ENCODE measurements at places on chromosomes 5 and 9.
A peak's percentile ranks its signal among the peaks of the same experiment; 100 is the strongest.

GRCh38 chr9:130482463-130482862 is 37.7 kb downstream of the ASS1 start:
- no peak for DNase-seq

DNA sequence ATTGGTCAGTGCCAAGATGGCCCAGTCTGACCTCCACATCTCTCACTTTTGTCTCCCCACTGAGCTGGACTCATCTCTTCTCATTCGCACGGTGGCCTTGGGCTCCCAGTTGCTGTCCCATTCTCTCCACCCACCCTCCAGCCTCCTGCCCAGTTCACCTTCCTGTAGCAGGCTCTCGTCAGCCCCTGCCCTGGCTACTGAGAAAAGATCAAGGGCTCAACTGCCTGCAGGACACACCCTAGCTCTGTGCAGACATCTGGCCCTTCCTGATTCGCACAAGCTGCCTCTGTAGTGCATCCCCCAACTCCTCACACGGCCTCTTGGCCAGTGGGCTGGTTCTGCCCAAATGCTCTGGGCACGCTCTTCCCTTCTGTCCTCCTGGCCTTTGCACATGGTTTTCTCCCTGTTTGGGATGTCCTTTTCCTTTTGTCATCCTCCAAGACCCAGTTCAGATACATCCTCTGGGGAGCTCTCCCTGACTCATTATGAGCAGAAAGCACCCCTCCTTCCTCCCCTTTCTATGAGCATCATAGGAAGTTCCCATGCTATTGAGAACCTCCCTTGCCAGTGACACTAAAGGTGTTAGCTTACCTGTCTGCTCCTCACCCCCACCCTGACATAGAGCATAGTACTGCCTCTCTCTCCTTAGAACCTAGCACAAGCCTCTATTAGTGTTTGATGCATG is 78.5 kb upstream of the TGFBR1 start:
- DNase-seq = no peak

GRCh38 chr5:117539692-117540091 is 965.1 kb upstream of the SEMA6A start:
- no peak for DNase-seq

GRCh38 chr5:1445313-1445688 is at the start of gene SLC6A3:
Gene SLC6A3 (minus strand): TSS chr5:1445440. CDS start chr5:1443197, 2,243 bp downstream.
- no peak for DNase-seq

- no peak for DNase-seq
These were observed 34.9 kb upstream of the STOM start for GRCh38 chr9:121404906-121405305.

DNA sequence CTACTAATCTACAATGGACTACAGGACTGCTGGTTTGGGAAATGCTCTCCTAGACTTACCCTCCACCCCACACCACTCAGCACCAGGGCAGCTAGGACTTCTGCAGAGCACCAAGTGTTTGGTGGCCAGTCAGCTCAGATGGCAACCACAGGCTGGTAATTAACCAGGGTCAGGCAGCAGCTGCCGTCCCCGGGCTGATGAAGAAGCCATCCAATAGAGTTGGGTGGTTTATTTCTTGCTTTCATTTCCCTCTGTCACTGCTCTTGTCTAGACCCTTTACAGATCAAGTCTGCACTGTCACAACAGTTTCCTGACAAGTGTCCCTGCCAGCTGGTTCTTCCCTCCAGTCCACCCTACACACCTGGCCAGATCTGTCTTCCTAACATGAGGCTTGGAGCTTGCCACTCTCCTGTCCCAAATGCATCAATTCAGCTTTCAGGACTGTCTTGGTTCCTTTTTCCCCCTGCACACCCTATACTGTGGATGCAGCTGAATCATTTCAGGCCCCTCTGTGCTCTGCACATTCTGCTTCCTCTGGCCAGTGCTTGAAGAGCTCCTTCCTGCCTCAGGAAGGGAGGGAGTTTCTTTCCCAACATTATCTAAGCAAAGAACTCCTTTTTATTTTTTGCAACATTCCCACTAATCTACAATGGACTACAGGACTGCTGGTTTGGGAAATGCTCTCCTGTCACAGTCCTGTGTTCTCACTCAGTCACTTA is 30.2 kb upstream of the HSPA9 start:
- DNase-seq = no peak

- no peak for DNase-seq
These were observed 492.5 kb upstream of the SGCD start for GRCh38 chr5:155834271-155834975.

DNA sequence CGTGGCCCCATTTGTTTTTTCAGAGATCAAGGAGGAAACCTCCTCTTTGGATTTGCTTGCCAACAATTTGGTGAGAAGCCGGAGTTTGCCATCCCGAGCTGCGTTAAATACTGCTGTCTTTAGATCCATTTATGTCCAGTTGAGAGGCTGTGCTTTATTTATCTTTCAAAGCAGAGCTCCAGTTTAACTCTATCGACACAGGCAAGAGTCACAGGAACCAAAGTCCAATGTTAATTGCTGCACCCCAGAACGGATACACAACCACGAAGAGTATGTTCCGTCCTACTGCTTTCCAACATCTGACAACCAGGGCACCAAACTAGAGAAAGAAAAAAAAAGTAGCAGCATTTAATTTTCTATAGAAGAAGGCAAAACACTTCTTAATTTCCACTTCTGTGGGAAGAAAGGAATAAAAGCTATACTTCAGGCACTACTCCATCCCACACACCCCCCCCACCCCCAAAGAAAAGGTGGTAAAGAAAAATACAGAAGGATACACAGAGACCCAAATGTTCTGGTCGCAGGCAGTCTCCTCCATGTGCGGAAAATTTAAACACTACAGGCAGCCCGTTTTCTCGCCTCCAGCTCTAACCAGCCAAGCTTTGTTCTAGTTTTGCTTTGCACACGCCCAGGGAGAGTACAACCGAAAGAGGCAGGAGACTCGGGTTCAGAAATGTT is 1.1 kb downstream of the FEM1C start:
- peak; percentile 19 for DNase-seq

- no peak for DNase-seq
These were observed 159.9 kb upstream of the FBXL17 start for GRCh38 chr5:108541836-108542235.

DNA sequence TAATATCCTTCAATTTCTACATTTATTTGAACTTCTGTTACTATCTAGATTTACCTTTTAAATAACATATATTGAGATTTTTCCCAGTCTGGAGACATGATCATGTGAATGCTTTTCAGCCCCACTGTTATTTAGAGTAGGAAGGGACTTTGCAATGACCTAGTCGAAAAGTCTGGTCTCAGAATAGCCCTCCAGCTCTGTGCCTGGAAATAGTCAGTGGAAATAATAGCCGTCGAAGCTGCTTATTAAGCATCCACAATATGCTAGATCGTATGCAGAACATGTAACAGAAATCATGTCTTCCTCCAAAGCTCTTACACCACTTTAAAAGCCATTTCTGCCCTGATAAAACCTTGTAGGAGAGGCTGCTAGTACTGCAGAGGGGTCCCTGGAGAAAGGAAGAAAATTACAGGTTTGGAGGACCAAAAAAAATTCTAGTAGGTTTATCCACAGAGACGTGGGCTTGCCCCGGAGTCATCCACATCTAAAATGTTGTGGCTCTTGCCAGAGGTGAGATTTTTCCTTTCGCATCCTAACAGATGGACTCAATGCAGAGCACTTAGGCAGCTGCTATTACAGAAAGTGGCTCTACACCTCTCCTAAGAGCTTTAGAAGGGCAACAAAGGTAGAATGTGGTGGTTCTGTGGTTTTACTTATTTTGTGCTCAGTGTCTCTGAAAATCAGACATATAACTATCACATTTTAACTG is 2.5 kb upstream of the FGF1 start:
- DNase-seq = no peak

DNA sequence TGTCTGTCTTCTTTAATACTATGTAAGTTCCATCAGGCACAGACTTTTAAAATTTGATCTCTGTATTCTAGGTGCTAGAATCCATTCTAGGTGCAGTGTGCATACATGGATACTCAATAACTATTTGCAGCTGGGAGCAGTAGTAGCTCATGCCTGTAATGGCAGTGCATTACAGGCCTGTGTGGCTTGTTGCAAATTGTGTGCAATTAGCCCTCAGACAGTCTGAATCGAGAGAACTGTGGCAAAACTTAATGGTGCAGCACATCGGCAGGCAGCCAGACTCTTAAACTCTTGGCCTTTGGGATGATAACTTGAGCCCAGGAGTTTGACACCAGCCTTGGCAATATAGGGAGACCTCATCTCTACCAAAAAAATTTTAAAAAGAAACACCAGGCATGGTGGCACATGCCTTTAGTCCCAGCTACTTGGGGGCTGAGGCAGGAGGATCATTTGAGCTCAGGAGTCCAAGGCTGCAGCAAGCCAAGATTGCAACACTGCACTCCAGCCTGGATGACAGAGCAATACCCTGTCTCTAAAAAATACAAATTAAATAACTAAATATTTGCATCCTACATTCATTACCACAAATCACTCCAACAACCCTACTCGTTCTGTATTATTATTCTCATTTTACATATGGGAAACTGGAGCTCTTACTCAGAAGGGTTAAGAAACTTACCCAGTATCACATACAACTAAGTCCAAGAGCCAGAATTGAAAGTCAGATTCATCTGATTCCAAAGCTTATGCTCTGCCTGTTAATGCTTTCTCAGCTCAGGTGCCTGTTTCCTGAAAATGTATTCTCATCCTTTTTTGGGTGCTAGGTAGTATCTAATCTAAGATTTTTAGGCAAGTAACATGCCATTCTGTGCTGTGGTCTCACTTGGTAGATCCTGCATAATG is 30.1 kb downstream of the PRKACG start:
- DNase-seq = no peak

DNA sequence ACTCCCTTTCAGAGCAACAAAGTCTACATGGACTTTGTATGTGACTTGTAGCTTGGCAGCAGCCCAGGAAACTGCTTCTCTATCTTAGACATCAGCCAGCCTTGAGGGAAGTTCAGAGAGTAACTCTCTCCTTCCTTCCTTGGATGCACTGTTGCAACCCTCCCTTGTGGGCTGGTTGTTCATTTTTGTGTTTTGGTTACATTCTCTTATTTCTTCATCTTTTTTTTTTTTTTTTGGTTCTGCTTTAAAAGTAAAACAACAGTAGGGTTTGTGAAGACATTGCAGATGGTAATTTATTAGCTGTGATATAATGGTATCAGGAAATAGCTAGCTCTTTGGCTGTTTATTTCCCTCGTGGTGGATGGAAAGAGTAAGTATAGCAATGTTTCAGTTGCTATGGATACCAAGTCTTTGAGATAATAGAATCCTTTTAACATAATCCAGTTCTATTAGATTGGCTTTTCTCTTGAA is 97.9 kb upstream of the MAMDC2 start:
- no peak for DNase-seq

- peak; percentile 9 for DNase-seq
These were observed 2.3 kb downstream of the P4HA2 start for GRCh38 chr5:132225165-132226032.

DNA sequence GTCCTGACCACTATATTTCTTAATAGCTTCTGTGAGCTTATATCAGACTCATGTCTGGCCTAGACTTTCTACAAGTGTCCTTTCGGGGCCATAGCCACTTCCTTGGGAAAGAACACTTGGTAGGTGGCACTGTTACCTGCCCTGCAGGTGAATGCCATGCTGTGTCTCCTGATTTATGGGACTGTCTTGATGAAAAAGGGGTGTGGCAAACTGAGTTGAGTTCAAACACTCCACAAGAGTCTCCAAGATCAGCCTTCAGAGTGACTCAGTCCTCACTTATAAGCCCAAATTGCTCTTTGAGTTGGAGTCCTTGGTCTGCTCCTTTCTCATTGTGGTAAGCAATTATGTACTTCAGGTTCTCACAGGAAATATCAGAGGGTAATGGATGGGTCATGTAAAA is 9.9 kb upstream of the ANKHD1 start:
- DNase-seq = no peak

DNA sequence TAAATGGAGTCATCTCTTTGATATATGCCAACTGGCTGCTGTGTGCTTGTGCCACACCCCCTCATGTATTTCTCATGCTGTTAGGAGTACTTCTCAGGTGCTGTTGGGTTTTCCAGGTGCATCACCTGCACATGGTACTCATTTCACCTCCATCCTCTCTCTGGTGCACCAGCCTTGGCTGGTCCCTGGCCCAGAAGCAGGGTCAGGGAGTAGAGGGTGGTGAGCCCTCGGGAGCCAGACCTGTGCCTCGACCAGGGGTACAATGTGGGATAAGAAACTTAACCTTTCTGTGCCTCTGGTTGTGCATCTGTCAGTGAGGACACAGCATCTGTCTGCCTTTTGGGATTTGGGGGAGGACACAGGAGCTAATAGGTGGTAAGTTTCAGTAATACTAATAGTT is 38.5 kb downstream of the SECISBP2 start:
- DNase-seq = no peak

DNA sequence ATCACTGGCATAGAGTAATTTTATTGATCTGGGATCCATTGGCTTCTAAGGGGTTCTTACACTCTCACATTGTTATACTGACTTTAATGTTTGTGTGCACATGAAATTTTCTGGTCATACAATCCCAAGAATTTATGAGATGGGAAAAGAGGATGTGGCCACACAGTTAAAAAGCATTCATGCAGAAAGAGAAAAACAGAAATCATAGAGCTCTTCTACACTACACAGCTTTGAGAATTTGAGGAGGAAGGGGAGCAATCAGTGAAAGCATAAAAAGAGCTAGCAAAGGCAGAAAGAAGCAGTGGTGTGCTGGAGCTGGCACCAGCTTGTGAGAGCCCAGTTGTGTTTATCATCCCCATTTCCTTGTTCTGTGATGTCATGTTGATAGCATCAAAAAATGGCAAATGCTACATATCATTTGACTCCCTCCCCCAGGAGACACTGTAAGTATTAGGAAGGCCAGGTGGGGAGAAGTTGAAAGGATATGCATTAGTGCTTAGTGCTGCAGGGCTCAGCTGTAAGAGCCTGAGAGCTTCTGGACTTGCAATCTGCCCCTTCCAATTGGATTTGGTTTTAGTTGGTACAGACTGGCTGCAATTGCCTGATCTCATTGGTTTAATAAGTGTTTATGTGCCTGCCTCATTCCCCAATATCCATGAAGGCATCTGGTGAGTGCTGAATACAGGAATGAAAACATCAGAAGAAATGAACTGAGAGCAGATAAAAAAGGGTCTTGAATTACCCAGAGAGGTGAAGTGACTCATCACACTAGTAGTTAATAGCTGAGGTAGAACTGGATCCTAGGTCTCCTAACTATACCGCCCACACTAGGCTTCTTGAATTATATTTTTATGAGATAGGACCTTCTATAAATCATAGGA is 30.9 kb downstream of the RHOBTB3 start:
- no peak for DNase-seq

- no peak for DNase-seq
These were observed 8.2 kb downstream of the SH3GL2 start for GRCh38 chr9:17587113-17587512.

DNA sequence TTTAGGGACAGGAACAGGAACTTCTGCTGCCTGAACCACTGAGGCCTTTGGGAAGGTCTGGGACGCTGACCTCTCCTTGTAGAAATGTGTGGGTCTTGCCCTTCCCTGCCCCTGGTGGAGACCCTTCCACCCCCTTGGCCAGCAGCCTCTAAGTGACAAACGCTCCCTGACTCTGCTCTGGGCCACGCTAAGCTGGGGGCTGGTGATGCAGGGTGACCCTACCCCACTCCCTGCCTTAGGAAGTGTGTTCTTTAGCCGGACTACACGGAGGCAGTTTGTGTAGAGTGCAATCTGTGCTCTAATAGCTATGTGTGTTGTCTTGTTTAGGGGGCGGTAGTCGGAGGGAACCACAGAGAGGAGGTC is 123.0 kb downstream of the COL23A1 start:
- no peak for DNase-seq

- DNase-seq = no peak
These were observed 159.1 kb downstream of the HTR1A start for GRCh38 chr5:63803165-63803564.
